Cerebellar nuclear complex (tissue), 1 donor: ENCODE measurements at places on chromosomes 2 and 18.

DNA sequence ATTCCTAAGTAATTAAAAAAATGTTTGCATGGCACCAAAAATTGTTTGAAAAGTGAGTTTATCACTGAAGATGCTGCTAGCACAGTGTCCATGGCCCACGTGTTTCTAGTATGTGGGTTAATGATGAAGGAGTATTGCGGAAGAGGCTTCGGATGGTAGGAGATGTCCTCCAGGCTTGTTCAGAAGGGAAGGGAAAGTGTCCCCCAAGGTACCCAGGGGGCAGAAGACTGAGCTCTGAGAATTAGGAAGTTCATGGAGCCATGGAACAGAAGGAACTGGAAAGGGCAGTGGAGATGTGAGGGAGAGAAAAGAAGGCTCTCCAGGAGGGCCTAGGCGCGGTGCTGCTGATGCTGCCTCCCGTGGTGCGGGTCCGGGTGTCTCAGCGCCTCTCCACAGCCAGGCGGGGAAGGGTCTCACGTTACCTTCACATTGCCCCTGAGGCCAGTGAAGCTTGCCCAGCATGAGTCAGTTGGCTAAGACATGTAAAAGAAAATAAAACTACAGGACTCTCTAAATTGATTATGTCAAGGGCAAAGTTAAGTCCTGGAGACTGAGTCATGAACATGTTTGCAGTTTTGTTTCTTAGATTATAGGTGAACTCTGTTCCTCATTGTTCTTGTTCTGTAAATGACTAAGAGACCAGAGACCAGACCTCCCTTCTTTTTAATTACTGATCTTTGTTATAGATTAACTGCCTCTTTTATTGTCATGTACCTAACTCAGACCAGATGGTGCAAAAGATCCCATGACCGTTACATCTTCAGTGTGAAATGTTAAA lies 89.0 kb downstream of the MTCL1 start:
- no peak for DNase-seq

GRCh38 chr2:97740590-97741182 lies 27.3 kb downstream of the ZAP70 start:
- no peak for DNase-seq

DNA sequence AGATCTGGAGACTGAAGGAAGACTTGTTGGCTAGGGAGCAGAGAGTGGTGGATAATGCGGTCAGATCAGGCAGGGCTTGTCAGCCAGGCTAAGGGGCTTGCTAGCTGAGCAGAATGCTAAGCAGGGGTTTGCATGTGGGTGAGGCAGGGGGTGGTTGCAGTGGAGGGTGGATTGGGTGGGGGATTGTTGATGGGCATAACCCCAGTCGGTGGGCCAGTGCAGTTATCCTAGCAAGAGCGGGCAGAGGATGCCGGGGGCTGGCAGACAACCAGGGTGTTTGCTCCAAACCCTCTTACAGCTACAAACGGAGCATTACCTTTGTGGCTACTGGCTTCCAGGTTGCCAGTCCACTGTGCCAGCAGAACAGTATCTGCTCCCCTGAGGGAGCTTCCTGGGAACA lies 131.5 kb upstream of the LGALSL start:
- DNase-seq = no peak

DNA sequence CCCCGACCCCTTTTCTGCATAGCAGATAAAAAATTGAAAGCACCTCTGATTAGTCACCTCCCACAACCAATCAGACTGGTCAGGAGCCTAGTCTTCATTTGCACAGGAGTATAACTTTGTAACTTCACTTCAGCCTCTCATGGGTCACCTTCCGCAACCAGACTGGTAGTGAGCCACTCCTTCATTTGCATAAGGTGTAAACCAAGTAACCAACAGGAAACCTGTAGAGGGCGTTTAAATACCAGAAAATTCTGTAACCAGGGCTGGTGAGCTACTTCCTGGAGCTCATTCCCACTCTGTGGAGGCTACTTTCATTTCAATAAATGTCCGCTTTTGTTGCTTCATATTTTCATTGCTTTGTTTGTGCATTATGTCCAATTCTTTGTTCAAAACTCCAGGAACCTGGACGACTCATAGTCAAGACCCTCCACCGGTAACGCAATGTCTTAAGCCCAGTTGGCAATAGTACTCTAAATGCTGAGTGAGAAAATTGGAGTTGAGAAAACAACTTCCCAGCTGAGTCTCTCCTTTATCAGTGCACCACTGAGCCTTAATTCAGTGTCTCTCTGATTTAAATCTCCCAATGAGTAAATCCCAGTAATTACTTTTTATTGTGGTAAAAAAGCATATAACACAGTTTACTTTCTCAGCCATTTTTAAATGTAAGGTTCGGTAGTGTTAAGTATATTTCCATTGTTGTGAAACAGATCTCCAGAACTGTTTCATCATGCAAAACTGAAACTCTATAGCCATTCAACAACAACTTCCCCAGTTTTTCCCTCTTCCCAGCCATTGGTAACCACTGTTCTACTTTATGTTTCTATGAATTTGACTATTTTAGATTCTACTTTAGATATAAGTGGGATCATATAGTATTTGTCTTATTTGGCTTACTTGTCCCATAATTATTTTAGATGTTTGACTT lies 392.7 kb upstream of the SLC8A1 start:
- no peak for DNase-seq

- no peak for DNase-seq
These were observed 24.5 kb upstream of the RAPGEF4 start for GRCh38 chr2:172711110-172711509.

GRCh38 chr2:239476029-239476756 lies 75.4 kb upstream of the HDAC4 start:
- DNase-seq = no peak

DNA sequence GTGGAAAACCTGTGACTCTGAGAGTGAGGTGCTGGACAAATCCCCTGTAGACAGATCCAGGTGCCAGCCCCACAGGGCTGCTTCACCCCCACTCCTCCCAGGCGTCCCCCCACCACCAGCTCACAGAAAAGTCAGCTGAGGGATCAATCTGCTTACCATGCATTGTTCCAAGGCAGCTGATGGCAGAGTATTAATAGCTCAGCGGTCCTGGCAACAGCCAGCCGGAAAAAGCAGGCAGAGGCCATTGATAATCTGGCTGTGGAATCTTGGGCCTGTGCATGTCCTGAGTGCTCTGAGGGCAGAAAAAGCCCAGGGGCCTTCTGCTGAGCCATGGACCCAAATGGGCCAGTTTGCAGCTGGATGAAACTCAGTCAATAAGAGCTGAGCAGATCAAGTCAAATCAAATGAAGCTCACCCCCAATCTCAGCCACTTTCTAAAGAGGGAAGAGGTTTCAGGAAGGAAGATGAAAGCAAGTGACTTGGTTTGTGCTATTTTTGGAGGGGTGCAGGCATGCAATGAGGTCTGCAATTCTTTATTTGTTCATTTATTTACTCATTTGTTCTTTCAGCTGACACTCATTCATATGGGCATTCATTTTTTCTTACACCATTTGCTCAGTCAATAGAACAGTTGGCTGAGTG lies 63.4 kb downstream of the GYPC start:
- no peak for DNase-seq
